Metanephros (tissue), 2 donors: ENCODE measurements at places on chromosomes 3 and 15. TPM values are rescaled to one million over a fixed set of nuclear protein-coding genes. Genes with fewer than 3 reads are reported as not detected.

Gene TMEM207
- total RNA-seq = 12.2 TPM

Gene GP9
- 3.8 TPM for total RNA-seq

Gene GMPS
- 21.5 TPM for total RNA-seq

Gene ONECUT1
- not detected for total RNA-seq

Gene ANKRD63
- total RNA-seq = 0.58 TPM

Gene UBA3
- 68.3 TPM for total RNA-seq

Gene OSBPL10
- total RNA-seq = 36.4 TPM

Gene SKOR1
- 0.29 TPM for total RNA-seq

Gene HCLS1
- 10.6 TPM for total RNA-seq

Gene ADIPOQ
- total RNA-seq = 2.5 TPM

Gene CTXN2
- not detected for total RNA-seq

Gene KCNMB2
- 29.3 TPM for total RNA-seq

Gene ZKSCAN7
- 16.3 TPM for total RNA-seq

Gene SNAP23
- total RNA-seq = 60.3 TPM

Gene PLA2G4D
- total RNA-seq = not detected

Gene MCTP2
- total RNA-seq = 21.3 TPM

Gene SSR3
- 90.7 TPM for total RNA-seq

Gene VWA5B2
- total RNA-seq = 0.99 TPM

Gene FOXB1
- not detected for total RNA-seq

Gene SLC2A2
- total RNA-seq = 15.0 TPM

Gene ROPN1
- not detected for total RNA-seq

Gene ZNF860
- 2.2 TPM for total RNA-seq

Gene GMNC
- total RNA-seq = 4.5 TPM

Gene IDH2
- 191 TPM for total RNA-seq

Gene MRAS
- 31.3 TPM for total RNA-seq
